Cerebellar nuclear complex (tissue), 1 donor: ENCODE measurements at places on chromosomes 1 and 21.

GRCh38 chr1:232589812-232590743, 39.9 kb downstream of the SIPA1L2 start:
- no peak for DNase-seq

DNA sequence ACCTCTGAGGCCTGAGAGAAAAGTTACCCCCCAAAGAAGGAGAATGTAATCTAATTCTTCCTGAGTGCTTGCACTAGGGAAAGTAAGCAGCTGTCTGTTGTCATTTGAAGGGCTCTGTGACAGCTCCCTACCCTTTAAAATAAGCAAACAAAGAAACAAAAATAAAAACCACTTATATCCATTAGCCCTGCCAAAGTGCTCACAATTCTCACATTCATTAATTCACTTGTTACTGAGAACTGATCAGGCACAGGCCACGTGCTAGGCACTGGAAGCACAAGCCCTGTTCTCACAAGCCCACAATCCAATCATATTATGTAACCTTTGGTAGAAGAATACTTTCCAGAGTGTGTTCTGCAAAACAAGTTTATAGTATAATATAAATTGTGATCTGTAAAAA, 199.4 kb downstream of the ZC3H11B start:
- no peak for DNase-seq

DNA sequence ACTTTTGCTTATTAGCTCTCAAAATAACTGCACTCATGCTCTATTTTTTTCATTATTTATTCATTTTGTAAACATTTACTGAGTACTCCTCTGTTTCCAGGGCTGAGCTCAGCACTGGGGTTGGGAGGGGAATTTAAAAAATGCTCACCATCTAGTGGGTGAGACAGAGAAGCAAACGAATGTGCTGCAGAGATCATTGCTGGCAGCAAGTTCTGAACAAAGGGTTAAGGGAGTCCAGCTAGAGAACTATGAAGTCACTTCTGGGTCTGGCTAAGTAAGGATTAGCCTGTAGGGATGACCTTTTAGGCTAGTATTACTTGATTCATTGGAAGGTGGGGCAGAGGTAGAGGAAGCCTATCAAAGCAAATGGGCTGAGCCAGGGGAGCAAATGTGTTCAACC, 99.1 kb upstream of the ZNF644 start:
- no peak for DNase-seq

DNA sequence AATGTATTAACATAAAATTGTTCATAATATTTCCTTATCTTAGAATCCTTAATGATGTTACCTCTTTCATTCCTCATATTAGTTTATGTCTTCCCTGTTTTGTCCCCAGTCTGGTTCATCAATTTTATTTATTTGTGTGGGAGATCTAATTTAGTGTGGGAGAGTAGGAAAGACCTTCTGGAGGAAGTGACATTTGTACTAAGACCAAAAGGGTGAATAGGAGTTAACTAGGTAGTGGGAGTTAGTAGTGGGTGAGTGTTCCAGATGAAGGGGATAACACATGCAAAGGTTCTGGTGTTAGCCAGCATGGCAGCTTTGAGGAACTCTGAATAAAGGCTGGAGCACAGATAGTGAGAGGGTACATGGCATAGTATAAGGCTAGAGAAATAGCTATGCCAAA, 21.4 kb downstream of the RASAL2 start:
- no peak for DNase-seq

GRCh38 chr1:55503663-55504305, 288.6 kb upstream of the USP24 start:
- no peak for DNase-seq

- no peak for DNase-seq
These were observed 76.1 kb downstream of the CACHD1 start for GRCh38 chr1:64546013-64546412.

DNA sequence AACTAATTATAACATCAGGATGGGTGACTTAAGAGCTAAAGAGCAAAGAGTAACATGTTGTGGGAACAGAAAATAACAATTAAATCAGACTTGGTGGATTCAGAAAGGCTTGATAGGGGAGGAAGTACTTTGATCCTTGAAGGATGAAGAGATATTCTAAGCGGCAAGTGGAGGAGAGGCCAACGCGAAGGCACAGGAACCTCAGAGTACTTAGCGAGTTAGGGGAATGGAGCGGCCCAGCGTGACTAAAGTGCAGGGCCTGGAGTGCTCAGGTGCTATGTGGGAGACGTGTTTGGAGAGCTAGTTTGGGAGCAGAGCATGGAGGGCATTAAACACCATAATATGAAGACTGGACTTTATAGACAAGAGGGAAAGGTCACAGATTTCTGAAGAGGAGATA, 64.3 kb downstream of the ADCY10 start:
- DNase-seq, result no peak

DNA sequence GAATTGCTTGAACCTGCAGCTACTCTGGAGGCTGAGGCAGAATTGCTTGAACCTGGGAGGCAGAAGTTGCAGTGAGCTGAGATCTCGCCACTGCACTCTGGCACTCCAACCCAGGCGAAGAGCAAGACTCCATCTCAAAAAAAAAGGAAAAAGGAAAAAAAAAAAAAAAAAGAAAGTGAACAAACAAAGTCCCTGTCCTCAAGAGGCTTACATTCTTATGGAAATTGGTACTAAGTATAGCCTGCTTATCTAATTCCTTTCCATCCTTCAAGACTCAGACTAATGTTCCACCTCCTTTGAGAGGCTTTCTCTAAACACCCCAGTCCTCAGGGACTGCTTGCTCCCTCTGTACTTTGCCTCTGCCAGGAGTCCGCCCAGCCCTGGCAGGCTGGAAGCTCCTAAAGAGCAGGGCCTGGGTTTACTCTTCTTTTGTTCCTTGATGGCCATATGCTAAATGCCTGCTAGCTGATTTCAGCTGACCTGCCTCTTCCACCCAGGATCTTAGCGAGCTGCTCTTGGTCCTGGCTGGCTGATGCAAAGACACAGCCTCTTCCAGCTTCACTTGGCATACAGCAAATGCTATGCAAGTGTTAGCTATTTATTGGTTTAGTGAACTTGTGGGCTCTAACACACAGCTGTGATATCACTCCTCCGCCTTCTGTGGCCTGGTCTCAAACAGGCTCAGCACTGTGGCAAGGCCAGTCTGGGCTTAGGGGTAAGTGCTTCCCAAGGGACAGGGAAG, 9.8 kb downstream of the SLC9A1 start:
- no peak for DNase-seq

- DNase-seq, result no peak
These were observed 4.9 kb downstream of the MDM4 start for GRCh38 chr1:204520834-204521709.

DNA sequence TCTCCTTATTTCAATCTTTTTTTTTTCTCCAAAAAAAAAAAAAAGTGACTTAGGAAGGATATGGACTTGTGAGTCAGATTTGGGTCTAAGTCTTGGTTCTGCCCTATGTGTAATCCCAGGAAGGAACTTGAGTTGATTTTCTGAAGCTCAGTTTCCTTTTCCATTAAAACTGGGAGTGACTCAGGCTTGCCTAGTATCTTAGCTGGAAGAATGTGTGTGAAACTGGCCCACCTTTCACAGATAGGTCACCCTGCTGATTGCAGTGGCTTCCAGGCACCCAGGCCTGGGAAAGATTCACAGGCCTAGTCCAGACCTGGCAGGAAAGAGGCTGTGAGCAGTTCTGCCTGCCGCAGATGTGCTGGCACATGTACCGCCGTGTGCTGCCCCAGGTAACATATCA, 218.3 kb upstream of the HOOK1 start:
- no peak for DNase-seq

- no peak for DNase-seq
These were observed 5.8 kb upstream of the PTPN7 start for GRCh38 chr1:202165942-202166843.

- no peak for DNase-seq
These were observed 56.9 kb upstream of the RGS1 start for GRCh38 chr1:192518700-192519099.

DNA sequence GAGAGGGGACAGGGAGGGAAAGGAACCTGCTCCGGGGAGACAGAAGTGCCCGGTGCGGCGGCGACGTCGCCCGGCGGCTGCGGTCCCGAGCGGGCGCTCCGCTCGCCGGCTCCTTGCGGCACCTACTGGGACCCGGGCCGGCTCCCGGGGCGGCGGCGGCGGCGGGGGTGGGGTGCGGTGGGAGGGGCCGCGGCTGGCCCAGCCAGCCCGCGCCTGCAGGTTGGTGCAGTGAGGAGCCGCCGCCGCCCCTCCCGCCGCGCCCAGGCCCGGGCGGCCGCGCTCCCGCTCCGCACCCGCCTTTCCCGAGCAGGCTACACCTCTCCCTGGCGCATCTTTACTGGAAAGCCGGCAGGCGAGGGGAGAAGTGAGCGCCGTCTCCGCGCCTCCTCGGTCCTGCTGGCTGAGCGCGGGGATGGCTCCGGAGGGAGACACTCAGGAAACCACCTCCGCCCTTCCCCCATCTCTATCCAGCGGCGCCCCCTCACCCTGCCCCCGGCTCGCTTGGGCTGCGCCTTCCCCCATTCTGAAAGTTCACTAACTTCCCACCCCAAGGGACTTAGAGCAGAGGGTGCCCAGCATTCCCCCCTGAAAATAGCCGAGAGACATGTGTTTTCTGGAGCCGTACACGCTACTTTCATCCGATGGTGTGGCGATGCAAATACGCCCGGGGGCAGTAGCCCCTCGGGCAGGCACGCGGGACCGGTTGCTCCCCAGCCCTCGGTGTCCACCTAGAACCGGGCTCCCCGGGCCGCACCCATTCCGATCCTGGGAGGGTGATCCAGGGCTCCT, at the start of gene PLD5:
Gene PLD5 (minus strand): TSS at position 127 of the 789 bp plus-strand sequence.
- no peak for DNase-seq

GRCh38 chr1:238406098-238406860, 515.6 kb upstream of the ZP4 start:
- DNase-seq, result no peak

- no peak for DNase-seq
These were observed 34.1 kb downstream of the RGSL1 start for GRCh38 chr1:182484067-182484466.

- DNase-seq, result no peak
These were observed 834.3 kb downstream of the KCNT2 start for GRCh38 chr1:195773931-195774330.

GRCh38 chr1:110338309-110338885, 780 bp upstream of the RBM15 start:
- DNase-seq, result no peak

DNA sequence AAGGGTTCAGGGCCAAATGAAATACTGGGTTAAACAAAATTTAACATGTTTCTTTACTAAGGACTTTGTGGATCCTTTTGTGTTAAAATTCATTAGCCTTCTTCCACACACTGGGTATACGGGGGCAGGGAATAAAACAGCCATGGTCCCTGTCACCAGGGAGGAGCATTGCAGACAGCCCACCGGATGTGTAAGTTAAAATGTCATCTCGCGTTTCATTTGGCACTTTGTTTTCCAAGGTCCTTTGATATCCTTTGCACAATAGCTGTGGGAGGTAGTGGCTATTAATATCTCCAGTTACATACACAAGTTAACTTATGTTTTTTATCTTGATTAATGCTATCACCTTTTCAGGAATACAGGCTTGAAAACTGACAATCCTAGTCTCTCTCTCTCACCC, 172.7 kb downstream of the BARHL2 start:
- no peak for DNase-seq

DNA sequence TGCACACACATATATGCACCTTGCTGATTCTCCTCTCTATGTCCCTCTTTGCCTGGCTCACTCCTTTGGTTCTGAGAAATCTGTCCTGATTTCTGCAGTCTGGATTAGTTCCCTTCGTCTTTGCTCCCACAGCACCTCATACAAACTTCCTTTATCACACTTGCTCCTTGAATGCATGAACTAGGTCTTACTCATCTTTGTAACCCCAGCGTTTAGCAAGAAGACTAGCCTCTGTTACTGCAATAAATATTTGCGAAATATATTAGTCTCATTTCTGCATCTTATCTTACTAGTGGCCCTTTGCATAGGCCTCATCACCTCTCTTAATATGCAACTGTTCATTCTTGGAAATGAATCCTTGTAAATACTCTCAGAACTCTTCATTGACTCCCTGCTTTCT, 11.4 kb downstream of the SMYD2 start:
- no peak for DNase-seq
